ENCODE measurements at places on chromosomes 4 and X. TPM values are rescaled to one million over a fixed set of nuclear protein-coding genes. Genes with fewer than 3 reads are reported as not detected.

Gene TMEM31
- not detected for total RNA-seq

Gene CTPS2
- 17.7 TPM for total RNA-seq

Gene TEC
- 2.9 TPM for total RNA-seq

Gene AKAP4
- not detected for total RNA-seq

All from colonic mucosa (tissue), 4 donors.